ENCODE measurements at places on chromosomes 7 and 10.

- DNase-seq, result no peak
These were observed 248.9 kb downstream of the FOXP2 start for GRCh38 chr7:114663502-114663901.

- DNase-seq, result no peak
These were observed 123.7 kb downstream of the KAT6B start for GRCh38 chr10:74949843-74950765.

- DNase-seq, result peak; percentile 27
These were observed 782 bp downstream of the IFIT5 start for GRCh38 chr10:89414879-89415821.

GRCh38 chr7:1318661-1319060 lies 86.0 kb downstream of the UNCX start:
- DNase-seq, result no peak

DNA sequence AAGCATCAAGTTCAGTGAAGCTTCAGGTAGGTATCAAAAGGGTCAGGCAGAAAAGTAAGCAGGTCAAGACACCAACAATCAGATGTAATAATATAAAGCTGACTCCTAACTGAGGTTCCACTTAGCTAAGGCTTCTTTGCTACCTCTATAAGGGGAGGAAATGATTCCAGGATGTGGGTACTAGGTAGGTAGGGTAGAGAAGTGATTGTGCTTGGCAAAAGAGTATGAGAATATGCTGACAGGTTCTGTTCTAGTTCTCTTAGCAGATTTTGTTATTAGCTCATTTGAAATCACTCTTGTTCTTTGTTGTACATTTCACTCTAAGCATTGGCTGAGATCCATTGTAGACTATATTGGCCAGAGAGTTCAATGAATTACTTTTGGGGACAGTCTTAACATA lies 40.7 kb upstream of the CBLL1 start:
- no peak for DNase-seq

DNA sequence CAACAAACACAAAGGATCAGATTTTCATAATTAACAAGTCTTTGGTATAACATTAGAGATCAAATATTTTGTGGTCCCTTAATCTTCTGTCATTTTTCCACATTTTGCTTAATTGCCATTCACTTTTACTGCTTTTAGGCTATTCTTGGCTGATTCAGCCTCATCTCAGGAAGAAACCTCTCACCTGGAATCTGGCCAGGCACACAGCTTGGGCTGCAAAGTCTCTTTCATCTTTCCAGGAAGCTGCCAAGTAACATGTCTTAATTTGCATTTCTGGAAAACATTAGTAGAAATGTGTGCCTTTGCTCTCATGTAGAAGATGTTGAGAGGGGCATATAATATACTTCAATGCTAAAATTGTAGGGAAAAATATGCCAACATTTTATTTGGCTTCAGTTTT lies 174.2 kb upstream of the STEAP4 start:
- no peak for DNase-seq

DNA sequence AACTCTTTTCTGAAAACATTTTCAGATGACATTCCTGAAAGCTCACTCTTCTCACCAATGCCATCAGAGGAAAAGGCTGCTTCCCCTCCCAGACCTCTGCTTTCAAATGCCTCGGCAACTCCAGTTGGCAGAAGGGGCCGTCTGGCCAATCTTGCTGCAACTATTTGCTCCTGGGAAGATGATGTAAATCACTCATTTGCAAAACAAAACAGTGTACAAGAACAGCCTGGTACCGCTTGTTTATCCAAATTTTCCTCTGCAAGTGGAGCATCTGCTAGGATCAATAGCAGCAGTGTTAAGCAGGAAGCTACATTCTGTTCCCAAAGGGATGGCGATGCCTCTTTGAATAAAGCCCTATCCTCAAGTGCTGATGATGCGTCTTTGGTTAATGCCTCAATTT lies 16.5 kb downstream of the ANLN start:
- DNase-seq, result no peak

DNA sequence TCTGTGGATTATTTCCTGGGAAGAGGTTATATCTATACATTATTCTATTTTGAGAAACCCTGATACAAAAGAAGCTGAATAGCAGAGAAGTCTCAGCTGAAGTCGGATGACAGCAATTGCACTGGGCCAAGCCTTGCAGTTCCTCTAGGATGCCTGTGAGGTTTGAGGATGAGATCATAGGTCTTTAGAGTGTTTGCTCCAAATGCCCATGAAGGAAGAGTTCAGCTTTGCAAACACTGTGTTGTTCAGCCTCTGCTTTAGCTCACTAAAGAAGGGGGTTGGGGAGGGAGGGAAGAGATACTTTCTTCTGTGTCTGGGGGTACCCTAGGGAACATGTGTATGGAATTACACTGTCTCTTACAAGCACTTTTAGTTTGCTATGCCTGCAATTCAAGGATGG lies 282.5 kb upstream of the NRP1 start:
- no peak for DNase-seq

DNA sequence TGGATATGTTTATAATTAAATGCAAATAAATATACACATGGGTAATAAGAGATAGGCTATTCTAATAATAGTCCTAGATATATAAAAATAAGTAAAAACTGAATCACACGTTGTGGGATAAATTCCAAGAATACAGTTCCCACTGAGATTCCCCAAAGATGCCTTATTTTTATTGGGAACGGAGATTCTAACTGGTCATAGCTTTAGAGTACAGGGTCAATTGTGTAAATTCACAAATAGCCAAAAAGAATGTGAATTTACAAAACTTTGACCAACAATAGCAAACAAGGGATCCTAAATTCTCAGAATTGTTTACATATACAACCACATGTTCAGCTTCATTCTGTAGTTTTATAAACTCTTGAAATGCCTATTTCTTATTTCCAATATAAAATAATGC lies 65.0 kb downstream of the VSTM4 start:
- no peak for DNase-seq

DNA sequence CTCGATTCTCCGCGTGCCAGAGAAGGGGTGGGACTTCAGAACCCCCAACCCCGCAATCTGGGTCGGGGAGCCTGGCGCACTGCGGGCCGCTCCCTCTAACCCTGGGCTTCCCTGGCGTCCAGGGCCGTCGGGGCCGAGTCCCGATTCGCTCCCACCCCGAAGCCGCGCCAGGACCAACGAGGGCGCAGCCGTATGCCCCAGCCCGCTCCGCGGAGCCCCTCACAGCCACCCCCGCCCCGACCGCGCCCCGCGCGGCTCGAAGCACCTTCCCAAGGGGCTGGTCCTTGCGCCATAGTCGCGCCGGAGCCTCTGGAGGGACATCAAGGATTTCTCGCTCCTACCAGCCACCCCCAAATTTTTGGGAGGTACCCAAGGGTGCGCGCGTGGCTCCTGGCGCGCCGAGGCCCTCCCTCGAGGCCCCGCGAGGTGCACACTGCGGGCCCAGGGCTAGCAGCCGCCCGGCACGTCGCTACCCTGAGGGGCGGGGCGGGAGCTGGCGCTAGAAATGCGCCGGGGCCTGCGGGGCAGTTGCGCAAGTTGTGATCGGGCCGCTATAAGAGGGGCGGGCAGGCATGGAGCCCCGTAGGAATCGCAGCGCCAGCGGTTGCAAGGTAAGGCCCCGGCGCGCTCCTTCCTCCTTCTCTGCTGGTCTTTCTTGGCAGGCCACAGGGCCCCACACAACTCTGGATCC lies at the start of gene LEP:
Gene LEP (plus strand): TSS at position 583 of the 691 bp plus-strand sequence. CDS start 10,741 bp downstream, outside the sequence.
- no peak for DNase-seq

GRCh38 chr7:148289630-148290029 lies 300.9 kb upstream of the C7orf33 start:
- no peak for DNase-seq

DNA sequence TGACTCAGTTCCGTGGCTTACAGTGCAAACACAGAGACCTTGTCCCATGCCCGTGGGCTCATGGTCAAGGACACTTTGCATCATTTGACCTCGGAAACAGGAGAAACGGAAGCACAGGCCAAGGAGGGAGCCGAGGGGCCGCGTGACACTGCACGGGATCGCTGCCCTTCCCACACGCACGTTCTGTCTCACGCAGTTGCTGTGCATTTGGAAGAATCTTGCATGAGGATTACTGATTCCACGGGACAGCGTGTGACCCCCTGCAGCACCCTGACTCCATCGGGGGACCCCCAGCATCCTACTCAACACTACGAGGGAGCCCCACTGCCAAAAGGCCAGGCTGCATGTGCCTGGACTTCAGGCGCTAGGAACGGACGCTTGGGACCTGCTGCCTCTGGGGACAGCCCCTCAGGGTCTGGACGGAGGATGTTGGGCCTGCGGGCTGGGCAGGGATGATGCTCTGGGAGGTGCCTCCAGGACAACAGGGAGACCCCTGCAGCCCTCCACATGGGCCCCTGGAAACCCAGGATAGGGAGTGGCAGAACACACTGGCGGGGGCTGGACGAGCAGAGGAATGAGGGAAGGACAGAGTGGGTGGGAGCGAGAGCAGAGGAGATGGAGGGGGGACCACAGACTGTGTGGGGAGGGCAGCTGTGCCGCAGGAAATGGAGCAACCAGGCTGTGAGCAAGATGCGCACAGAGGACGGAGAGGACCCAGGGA lies 222.2 kb downstream of the DNAJB6 start:
- no peak for DNase-seq

DNA sequence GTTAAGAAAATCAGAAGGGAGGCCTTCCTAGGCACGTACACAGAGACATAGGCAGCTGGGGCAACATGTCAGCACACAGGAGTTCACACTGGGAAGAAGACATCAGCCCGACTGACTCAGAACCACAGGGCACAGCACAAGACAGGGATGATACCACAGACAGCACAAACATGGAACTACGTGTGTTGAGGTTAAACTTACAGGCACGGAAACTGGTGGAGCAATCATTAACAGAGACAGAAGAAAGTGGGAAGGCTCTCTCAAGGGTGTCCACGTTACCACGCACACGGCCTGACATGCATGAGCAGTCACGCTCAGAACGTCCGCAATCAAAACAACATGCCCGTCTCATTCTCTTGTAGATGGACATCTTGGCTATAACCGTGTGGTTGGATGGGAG lies 636.4 kb downstream of the KCNMA1 start:
- DNase-seq, result no peak

DNA sequence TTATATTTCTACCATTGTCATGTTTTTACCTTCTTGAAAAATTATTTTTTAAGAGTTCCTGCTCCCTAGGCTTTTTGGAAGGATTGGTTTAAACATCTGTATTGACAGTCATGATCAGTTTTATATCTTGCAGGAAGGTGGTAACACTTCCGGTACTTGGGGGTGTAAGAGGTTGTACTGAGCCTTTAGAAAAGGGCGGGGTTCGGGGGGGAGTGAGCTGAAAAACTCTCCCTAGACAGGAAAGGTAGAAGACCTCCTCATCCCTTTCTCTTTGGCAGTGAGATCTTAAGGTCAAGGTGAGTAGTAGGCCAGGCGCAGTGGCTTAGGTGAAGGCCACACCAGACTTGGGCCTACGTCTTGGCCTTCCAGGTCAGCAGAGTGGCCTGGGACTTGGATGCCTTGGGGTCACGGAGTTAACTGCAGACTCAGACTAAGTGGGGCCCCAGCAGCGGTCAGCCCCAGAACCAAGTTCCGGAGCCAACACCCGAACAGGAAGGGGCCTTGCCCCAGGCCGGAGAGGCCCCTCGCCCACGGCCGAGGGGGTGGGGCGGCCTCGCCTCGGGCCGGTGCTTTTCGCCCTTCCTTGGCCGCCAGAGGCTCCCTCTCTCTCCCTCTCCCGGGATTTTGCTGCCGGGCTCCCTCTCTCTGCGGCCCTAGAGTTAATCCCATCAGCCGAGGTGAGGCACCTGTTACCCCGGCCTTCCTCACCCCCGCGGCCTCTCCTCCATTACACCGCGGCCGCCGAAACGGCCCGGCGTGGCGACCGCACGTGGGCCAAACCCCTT lies at the start of gene PPP1R9A:
Gene PPP1R9A (plus strand): TSS at position 569 of the 785 bp plus-strand sequence. CDS start 2,520 bp downstream, outside the sequence.
- DNase-seq, result no peak

DNA sequence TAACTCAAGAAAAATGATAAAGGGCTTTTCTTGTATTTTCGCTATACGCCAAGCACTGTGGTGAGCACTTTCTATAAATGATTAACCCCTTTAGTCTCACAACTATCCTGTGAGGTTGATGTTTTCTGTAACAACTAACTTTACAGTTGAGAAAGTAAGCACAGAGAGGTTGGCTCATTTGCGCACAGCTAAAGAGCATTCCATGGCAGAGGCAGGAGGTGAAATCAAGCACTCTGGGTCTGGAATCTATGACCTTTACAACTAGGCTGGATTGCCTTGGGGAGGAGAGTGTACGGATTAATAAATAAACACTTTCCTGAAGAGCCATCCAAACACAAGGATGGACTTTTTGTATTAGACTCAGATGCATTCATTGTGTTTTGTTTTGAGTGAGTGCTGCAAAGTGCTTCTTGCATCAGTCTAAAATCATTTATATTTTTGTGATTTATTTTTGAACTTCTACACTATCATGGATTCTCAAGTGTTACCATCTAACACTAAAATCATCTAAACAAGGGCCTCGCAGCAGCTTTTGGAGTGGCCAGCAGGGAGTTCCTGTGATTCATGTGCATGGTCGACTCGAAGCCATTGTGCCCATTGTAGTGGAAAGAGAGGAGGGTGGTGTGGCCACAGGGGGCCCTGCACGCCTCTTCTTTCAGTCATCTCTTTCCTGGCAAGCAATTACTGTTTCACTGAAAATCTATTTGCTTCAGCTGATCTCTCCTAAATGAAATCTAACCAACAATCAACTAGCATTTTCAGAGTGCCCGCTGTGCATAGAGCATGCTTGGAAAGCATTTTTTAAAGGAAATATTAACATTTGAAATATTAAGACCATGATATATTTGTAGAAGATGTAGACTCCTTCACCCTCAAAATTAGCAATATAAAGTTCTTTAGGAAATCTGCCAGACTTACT lies 633.4 kb upstream of the COBL start:
- DNase-seq, result no peak

DNA sequence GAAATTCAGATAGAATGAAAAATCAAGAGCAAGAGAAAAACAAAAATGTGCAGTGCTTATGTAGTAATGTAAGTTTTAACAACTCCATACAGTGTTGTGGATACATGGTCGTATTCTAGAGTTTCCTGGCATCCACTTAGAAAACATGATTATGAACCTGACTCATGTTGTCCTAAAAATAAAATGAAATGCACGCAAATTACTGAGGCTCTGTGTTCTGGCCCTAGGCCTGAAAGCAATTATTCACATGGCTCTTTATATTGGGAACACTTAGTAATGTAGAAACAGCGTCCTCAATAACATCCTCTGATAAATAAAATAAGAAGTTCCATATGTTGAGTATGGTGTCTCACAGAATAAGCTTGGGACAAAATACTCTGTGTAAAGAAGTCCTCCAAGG lies 200.2 kb upstream of the SEMA3E start:
- no peak for DNase-seq

- no peak for DNase-seq
These were observed 378.0 kb downstream of the CCSER2 start for GRCh38 chr10:84706431-84706830.

DNA sequence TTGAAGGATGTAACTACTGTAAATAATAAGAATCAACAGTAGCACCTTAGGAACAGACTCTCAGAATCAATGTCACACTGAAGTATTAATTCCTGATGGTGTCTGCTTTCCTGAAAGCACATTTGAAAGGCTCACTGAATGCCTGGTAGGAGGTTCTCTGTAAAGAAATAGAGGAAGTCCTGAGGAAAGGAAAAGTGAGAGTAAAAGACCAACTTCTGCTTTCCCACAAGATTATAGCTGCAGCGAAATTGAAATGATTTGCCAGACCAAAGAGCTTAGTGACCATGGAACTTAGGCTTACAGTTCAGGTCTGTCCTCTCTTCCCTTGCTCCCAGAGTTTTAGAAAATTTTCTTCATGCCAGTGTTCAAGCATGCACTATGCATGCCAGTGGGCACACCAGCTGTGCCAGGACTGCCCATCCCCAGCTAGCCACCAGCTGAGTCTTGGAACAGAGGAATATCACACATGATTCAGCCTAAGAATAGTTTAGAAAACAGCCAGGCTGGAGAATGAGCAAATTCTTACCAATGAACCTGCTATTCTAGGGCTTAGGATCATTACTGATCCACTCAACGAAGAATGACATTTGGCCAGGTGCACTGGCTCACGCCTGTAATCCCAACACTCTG lies 123.2 kb downstream of the HERPUD2 start:
- DNase-seq, result no peak
